ENCODE measurements at places on chromosomes 3 and 15.

DNA sequence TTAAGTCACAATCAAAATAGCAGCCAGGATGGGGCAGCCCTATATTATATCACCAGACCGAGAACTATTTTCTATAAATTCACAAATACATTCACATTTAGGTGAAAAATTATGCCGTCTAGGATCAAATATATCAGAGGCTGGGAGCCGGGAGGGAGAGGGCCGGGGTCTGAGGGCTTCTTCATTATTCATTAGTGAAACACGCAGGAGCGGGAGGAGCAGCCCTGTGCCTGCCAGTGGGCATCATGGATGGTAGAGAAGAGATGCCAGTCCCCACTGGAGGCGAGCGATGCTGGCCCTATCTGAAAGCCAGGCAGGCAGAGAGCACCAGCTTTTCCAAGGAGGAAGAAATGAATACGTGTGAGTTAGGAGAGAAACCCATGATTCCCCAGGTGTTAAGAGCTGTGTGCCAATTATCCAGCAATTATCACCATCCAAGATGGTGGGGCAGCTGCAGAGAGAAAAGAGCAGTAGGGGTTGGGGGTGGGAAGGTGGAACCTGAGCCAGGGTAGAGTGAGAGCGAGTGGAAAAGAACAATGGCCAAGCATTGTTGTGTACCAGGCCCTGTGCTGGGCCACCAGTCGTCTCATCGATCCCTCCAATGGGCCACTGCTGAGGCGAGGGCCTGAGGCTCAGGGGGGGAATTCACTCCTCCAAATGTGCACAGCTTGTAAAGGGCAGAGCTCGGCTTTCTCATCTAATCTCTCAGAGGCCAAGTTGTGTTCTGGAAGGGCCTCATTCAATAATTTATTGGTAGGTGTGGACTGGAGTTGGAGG is 261.3 kb upstream of the TLE3 start:
- DNase-seq: no peak

- no peak for DNase-seq
Observed at GRCh38 chr3:16795581-16795980, 89.2 kb upstream of the PLCL2 start.

DNA sequence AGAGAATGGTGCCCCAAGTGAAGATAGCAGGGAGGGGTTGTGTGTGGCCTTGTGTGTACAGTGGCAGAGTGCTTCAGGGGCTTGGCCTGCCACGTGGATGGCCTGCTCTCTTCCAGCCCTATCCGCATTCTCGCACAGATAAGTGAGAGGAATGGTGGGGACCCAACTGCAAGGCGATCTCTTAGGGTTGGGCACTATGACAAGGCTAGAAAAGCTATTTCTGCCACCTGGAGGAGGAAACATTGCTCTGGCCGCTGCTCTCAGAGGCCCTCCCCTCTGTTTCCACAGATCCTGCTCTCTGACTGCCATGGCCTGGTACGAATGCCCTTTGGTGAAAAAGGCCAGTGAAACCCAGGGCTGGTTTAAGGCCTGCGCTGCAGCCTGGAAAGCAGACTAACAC is 20.6 kb downstream of the EEFSEC start:
- DNase-seq: no peak

GRCh38 chr3:11481556-11481955 is 162.2 kb downstream of the VGLL4 start:
- DNase-seq: no peak

- no peak for DNase-seq
Observed at GRCh38 chr3:1394188-1394587, 301.4 kb downstream of the CNTN6 start.

DNA sequence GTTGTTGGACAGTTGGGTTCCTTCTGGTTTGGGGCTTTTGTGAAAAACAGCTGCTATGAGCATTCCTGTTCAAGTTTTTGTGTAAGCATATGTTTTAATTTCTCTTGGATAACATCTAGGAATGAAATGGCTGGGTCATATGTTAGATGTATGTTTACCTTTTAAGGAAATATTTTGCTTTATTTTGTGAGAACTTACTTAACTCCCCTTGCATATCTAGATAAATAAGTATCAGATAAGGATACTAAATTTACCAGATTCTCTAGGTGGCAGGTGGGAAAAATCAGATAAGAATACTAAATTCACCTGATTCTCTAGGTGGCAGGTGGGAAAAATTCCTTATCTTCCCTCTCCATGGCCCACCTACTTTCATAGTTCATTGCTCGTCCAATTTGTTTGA is 1.1 kb upstream of the PLS1 start:
- no peak for DNase-seq

DNA sequence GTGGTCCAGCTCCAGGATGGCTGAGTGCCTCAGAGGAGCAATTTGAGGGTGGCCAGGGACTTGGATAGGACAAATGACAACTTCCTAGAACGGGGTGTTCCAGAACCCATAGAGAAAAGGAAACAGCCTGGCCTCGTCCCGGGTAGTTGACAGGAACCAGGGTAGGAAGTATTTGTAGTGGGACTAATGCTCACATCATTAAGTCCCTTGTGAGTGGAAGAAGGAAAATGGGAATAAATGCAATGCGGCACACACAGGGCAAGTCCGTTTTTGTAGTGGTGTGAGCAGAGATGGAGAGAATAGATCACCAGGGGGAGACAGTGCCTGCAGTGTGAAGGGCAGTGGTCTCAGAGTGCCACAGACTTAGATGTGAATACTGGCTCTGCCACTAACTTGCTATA is 19.6 kb downstream of the TIMP4 start:
- no peak for DNase-seq

GRCh38 chr3:72335458-72336095 is 512.7 kb downstream of the SHQ1 start:
- DNase-seq: no peak

DNA sequence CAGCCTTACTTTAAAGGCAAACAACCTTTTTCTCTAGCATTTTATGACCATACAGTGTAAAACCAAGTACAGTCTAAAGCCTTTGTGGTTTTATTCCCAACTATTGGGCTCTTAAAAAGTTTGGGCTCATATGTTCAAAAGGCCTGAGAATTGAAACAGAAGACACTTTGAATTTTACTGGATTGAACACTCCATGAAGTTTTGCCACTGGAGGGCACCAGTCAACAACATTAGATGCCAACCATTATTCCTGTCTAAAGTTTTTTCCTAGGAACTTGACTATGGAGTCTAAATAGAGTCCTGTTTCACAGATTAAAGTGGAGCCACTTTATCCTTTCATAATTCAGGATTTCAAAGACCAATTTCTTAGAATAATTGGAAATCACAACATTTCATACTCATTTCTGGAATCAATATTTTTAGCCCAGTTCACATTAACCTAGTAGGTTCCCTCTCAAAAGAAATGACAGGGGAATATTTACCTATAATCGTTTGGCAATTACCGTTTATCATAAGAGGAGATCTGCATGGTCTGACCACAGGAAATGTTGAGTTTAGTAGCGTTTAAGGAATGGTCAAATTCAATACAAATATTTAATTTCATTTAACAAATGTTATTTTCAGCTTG is 244.1 kb upstream of the PDZRN3 start:
- DNase-seq: no peak

DNA sequence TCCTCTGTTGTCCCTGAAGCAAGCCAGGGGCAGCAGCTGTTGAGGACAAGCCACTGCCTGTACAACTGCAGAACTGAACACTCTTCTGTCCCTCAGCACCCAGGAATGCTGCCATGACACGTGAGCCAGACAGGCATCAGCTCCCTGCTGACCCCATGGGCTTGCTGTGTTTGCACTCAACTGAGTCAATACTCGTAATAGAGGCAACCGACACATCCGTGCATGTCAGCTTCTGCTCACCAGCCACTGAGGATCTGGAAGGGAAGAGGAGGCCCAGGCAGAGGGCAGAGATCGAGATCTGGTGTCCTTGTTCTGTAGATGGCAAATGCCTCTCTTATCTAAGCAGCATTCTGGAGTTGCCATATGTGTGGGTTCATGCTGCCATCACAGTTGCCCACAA is 54.3 kb upstream of the SEC61A1 start:
- no peak for DNase-seq

DNA sequence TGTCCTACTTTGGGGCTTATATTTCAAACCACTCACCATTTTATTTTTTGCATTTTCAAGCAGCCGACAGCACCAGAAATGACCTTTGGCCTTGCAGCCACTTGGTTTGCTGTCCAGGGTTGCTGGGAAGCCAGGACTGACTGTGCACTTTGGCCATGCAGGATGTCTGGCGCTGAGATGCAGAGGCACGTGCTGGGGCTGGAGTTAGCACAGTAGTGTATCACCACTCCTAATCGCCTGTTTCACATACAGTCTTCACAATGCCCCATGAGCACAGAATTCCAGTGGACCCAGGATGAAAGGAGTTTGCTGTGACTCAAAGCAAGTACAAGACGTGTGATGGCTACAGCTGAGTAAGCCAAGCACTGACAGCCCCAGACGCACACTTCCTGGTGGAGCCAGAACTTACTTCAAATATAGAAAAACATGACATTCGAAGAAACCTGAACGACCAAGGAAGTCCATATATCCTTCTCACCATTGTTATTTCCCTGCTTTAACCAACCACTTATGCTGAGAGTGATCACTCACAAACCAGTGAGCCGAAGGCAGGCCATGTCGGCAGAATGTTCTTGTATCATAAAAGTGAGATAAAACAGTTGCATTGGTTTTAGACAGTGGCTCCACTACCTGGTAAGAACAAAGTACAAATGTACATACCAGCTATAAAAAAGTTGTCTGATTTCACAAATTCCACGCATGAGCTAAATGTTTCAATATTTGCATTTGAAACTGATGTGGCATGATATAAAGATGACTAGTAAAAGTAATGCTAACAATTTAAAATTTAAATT is 16.0 kb downstream of the OCA2 start:
- no peak for DNase-seq

DNA sequence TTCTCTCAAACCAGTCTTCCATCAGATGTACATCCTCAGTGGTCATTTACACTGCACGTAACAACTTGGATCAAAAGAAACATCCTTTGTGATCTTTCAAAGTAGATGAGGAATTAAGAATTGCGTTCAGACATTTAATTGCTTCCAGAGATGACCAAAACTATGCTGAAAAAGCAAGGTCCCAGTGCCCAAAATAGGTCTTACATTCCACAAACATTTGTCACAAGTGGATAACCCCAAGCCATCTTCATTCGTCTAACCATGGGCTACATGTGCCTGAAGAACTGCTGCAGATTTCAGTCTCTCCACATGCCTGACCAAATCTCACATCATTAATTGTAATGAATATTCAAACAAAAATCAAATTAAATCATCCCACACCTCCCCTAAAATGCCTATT is 273.6 kb downstream of the SHOX2 start:
- DNase-seq: no peak

DNA sequence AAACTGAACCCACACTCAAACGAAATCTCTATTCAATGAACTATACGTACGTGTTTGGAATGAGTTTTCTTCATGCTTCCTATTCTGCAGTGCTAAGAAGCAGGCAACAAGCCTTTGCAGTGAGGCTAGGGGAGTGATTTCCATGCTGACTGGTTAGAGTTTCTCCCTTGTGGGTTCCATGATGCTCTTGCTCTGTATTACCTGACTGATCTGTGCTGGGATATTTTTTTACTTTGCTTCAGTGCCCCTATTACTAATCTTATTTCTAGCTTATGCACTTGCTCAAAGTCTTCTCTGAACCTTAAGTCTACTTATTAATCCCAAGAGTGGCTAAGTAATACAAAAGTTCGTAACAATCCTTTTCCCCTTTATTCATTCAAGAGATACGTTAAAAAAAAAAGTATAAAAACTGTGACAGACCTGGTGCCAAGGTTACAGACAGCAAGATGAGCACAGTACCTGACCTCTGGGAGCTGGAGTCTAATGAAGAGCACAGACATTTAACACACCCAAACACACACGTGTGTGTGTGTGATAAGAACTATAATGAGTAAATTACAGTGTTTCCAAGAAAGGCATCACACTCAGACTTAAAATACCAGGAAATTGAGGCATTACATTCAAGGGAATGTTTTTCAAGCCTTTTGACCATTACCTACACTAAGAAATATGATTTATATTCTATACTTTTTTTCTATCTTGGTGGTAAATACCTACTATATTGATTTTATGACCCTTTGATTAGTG is 50.5 kb upstream of the FBN1 start:
- DNase-seq: no peak

DNA sequence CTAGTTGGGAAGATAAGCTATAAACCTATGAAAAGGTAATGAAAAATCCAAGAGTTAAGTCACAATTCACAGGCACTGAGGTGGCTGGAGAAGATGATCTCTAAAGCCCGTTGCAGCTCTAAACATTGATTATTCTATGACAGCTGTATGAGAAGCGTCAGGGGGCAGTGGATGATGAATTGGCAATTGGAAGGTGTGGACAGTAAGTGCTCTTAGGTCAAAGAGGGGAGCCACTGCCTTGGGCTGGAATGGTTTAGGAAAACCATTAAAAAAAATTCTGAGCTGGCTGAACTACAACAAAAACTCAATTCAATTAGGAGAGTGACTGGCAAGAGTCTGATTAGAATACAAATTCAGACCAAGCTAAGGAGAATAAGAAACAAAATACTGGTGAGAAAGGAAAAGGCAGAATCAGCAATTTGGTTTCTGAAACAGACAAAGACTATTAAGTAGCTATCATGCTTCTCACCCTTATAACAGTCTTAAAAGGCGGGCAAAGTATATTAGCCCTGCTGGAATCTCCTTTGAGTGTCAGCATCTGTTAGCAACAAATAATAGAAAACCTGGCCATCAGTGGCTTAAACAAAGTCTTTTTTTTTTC is 8.8 kb upstream of the NMD3 start:
- no peak for DNase-seq

GRCh38 chr15:56028430-56028829 is 35.0 kb upstream of the NEDD4 start:
- no peak for DNase-seq

DNA sequence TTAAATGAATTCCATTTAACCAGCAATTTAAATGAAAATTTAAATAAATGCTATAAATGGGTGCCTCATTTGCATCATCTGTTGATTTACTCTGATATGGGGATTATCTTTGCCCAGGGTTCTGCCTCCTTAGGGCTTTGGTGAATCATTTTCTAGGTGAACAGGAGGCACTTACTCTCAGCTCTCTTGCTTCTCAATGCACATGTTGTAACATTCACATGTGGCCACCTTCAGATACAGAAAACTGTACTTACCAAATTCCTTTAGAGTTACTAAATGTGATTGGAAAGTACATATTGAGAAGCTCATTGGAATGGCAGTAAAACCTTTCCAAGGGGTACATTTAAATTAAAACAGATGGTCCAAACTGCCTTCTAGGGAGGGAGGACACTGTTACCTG is 20.8 kb downstream of the GADL1 start:
- no peak for DNase-seq

DNA sequence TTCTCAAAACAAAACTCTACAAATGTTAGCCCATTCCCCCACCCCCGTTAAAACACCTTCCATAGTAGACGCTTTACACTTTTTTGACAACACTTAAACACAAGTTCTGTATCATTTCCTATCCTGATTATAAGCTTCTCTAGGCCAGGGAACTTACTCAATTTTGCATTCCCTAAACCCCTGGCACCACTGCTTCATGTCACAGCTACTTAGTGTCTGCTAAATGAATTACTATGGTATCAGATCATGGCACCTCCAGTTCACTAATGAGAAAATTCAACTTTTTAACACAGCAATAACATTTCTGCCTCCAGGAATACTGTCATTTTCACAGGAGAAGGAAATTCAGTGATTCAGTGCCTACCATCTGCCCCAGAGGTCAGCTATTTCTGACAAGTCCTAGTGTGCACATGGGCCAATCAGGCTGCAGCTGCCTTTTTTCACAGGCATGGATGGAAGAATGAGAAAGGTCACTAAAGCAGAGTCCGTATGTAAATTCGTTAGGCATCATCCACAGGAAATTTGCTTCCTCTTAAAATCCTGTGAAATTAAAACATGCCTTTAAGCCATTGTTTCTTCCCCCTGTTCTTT is 18.5 kb downstream of the SFMBT1 start:
- no peak for DNase-seq

Data from T-helper 17 cell (primary cell).